Spinal cord (tissue), 10 donors: ENCODE measurements at places on chromosomes 7 and 10.

DNA sequence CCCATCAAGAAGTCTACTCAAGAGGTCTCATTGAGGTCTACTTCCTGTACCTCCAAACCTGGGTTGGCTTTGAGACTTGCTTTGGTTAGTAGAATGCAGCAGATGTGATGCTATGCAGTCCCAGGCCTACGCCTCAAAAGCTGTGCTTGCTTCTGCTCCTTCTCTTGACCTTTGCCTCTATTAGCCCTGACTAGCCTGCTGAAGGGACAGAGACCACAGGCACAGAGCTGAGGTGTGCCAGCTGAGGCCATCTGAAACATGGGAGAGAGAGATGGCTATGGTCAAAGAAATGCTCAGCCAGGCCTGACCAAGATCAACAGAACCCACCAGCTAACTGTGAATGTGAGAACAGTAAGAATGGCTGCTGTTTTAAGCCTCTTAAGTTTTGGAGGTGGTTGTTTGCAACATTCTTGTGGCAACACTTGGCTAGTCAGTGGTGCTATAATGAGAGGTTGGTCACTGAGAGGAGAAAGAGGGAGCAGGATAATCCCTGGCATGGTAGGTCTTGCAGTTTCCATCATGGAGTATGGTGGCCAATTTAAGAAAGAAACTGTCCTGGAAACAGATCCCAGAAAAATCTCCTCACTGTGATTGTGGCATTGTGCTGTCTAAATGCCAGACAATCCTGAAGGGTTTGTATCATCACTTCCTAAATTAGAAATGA, 176.1 kb upstream of the PHYHIPL start:
- no peak for DNase-seq

DNA sequence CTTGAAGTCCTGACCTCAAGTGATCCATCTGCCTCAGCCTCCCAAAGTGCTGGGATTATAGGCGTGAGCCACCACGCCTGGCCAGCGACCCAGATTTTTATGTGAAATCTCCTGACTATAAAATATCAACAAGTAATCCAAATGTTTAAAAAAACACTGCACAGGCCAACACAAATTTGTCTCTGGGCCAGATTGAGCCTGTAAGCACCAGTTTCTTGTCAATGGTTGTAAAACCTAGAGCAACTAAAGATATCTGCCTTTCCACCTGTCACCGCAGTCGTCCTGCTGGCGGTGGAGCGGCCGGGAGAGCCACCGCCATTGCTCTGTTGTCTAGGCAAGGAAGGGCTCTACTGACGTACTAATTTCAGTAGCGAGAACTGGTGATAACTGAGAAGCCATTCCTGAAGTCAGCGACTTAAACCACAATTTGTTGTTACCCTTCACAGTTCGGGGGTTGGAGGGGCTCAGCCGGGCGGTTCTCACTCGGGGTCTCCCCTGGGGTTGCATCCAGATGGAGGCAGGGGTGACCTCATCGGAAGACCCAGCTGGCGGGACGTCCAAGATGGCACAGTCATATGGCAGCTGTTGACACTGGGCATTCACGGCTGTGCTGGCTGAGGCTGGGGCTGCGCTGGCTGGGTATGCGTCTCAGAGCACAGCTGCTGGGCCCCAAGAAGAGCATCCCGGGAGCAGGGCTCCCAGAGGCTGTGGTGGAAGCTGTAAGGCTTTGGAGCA, 55.2 kb upstream of the PDGFA start:
- DNase-seq = no peak

DNA sequence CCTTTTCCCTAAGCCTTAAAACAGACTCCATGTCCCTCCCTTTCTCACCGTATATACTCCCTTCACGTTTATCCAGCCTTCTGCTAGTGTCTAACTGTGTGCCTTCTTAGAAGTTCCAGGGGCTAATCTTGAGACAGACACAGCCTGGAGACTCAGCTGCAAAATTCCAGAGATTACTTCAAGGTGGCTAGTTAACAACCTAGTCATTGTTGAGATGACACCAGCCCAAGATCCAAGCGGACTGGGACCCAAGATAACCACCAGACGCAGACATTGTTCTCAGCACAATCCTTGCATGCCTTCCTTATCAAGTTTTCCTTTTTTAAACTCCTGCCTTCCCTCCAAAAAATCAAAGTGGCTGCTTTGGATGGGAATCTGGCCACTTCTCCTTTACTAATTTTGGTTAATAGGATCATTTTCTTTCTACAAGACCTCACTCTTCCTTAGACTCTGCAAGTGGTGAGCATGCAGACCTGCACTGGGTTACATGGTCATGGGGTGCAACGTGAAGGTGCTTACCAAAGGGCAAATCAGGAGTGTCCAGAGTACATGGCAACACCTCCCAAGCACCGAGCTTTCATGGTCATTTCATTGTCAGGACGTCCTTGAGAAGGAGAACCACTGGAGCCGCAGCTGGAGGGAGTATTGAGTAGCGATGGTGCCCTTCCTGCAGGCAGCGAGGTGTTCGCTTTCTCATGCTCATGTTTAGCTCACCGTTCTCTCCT, 69.7 kb downstream of the ANLN start:
- no peak for DNase-seq

DNA sequence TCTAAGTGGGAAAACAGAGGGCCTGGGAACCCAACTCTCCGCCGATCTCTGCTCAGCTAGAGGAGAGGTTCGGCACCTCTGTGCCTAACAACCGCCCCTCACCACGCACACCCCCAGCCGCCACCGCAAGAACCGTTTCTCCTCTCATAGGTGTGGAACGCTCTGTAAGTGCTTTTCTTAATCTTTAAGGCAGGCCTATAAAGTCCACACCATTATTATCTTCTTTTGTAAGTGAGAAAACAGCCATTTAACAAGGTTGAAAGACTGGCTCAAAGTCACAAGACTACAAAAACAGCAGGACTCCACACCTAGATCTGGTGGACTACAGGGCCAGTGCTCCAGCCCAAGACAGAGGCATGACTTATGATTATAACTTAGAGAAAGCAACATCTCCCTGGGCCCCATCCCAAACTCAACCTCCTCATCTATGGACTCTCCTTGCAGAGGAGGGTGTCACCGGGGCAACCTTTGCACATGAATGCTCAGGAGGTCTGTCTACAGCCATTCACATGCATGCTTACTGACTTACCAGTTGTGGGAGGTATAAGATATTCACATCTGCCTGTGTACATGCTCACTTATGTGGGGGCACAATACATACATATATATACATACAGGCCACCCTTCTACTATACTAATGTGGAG, 7.9 kb upstream of the NKX2-3 start:
- no peak for DNase-seq

- DNase-seq = peak; percentile 10
These were observed 45.0 kb downstream of the DNMBP start for GRCh38 chr10:99964791-99965190.

DNA sequence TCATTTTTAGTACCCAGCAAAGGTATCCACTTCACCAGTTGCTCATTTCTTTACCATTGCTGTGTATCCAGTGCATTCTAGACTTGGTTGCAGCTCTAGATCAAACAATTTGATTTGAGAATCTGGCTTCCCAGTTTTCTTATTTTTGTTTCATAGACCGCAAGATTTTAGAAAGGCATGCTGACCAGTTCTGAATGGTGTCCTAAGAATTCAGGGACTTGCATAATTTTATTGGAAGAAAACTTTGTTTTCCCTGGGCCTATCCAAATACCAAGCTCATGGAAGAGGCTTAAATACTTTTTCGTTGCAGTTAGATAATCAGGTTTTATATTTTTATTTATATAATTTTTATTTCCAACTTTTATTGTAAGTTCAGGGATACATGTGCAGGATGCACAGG, 58.3 kb downstream of the BICC1 start:
- DNase-seq = no peak

DNA sequence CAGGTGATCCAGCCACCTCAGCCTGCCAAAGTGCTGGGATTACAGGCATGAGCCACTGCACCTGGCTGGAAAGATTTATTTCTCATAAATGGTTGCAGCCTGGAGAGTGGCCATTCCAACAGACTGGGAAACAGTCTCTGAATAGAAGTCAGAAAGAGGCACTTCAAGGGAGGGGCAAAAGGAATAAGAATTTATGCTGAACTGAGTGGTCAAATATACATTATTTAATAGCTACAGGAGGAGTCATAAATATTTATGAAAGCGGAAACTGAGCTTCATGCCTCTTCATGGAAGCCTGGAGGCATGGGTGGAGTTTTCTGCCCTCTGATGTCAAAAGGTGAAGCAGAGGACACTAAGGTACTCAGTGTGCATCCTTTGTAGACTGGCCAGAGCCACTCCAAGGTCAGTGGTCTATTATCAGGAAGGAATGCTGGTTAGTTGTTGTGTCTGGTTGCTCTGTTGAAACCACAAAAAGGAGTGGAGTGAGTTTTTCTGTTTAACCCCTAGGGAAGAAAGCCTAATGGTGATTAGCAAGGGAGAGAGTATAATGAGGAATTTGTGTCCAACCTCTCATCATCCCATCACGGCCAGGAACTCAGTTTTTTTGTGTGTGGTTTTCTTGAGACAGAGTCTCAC, 9.3 kb upstream of the NRBF2 start:
- DNase-seq = no peak

DNA sequence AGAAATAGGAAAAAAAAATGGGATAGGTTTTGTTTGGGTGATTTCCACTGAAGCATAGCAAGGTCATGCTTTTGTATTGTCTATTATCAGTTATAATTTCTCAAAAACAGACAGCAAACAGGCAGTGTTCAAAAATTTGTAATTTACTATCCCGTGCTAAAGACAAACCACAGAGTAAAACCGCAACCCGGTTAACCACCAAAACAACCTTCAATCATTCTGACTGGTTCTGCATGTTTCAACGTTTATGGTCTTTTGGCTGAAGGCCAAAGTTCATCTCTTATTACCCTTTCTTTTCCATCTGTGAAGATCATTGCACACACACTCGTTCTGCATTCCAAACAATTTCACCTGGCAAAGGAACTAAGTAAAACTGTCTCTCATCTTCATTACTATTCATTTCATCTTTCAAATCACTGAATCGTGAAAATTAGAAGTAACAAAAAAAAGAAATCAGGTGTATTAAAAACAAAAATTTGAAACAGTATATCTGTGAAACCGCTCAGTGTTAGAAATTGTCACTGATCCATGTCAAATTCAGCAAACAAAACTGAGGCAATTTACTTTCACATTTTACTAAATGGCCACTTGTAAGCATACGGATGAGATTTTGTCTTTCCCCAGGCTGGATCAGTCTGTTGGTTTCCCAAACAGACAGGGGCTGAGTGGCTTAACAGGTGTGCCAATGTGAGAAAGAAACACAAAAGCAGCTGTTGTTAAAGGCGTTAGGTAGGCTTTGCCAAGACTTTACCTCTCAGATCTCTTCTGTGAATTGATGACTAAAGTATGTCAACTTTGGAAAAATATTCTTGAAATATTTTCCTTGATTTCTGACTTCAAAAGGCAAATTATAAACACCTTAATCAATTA, 539.6 kb downstream of the CNTNAP2 start:
- no peak for DNase-seq

- DNase-seq = no peak
These were observed 7.8 kb upstream of the TLX1 start for GRCh38 chr10:101123085-101123814.

DNA sequence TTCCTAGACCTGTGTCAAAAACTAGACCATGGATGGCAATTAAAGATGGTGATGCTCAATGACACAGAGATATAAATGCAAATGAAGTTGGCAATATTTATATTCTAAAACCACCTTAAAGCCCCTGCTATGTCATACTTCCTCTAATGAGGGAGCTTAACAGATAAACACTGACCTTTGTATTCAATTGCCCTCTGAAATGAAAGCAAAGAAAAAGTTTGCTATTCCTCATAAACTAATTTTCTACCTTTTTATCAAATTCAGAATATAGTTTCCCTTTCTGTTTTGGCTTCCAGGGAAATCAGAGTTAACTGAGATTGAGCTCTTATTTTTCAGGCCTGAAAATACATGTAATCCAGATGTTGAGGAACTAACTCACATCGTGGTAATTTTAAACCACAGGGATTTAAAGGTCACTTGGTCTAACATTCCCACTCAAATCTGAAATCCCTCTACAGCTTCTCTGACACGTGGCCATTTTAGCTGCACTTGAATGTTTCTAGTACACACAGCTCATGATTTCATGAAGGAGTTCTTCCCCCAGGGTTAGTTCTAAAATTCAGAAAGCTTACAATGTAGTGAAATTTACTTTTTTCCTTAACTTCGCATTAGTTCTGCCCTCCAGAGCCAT, 37.9 kb upstream of the ABCB5 start:
- DNase-seq = no peak

GRCh38 chr7:139127648-139128047, 18.1 kb upstream of the ZC3HAV1 start:
- no peak for DNase-seq

- DNase-seq = no peak
These were observed 58.3 kb upstream of the FAM20C start for GRCh38 chr7:134029-134428.

DNA sequence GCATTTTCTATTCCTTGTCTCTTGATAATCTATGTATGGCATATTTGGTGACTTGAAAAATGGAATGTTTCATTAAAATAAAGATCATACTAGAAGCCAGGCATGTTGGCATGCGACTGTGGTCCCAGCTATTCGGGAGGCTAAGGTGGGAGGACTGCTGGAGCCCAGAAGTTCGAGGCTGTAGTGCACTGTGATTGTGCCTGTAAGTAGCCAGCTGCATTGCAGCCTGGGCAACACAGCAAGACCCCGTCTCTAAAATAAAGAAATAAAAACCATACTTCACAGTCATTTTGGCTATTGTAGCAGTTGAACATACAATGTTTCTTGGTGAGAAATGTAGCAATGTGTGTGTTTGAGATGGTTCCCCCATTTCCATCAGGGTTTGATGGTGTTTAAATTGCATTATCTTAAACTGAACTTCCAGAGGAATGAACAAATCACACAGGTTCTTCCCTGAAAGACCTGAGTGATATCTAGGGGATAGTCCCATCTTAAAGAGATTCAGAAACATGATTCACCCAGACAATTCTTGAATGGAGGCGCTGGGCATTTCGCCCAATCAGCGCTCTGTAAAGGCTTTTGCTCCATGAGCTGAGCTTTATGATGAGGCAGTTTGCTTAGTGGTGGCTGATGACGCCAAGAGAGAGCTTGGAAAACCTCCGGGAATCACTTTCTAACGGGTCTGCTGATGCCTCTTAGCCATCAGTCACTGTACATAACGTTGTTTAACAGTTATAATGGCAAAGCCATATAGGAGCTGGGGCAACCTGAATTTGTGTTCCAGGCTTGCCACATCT, 19.4 kb upstream of the BTBD16 start:
- no peak for DNase-seq

DNA sequence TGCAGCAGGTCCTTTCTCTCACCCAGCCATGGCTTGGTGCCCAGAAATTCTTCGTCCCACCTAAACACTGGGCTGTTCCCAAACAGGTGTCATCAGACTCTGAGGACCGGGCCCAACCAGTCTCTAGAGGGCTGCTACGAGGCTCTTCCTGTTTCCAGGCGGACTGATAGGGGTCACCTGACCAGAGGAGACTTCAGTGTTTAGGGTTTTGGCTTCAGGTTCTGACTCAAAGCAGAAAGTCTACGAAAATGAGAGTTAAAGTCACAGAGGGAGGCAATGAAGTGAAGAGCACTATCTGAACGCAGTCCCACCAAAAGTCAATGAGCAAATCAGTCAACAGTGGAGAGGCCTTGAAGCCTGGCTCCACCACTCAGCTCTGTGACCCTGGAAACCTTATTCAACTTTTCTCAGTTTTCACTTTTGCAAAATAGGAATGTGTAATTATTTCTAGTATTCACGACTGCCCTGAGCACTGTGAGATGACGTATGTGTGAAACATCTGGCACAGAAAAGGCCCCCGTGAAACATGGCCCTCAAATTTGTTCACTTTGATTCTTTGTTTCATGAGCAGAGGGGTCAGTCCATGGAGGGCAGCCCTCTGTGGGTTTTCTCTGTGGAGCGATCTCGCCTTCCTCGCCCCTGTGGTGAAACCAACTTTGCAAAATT, 189.9 kb upstream of the PDE1C start:
- DNase-seq = no peak

GRCh38 chr10:17290226-17290625, 62.2 kb downstream of the VIM start:
- DNase-seq = peak; percentile 68
